Adrenal gland (tissue), 19 donors: ENCODE measurements at places on chromosomes 7 and 10. TPM values are rescaled to one million over a fixed set of nuclear protein-coding genes. Genes with fewer than 3 reads are reported as not detected.

The GDF10 gene
- polyA plus RNA-seq: 0.94 TPM

The ANKRD1 gene
- polyA plus RNA-seq: 1.5 TPM

The PTF1A gene
- polyA plus RNA-seq: not detected

The ACBD7 gene
- 0.18 TPM for polyA plus RNA-seq

The CYREN gene
- 42.3 TPM for polyA plus RNA-seq

The RBP3 gene
- not detected for polyA plus RNA-seq

The TMEM178B gene
- 0.24 TPM for polyA plus RNA-seq

The SAMD8 gene
- 6.0 TPM for polyA plus RNA-seq

The PRLHR gene
- polyA plus RNA-seq: 3.6 TPM

The PPP1R17 gene
- polyA plus RNA-seq: 0.20 TPM

The VAX1 gene
- polyA plus RNA-seq: not detected

The ANKRD61 gene
- polyA plus RNA-seq: 0.13 TPM

The ITPRID1 gene
- not detected for polyA plus RNA-seq

The RGS10 gene
- 12.4 TPM for polyA plus RNA-seq

The AMPH gene
- polyA plus RNA-seq: 1.4 TPM

The SUPV3L1 gene
- polyA plus RNA-seq: 54.8 TPM

The MYH16 gene
- polyA plus RNA-seq: 0.03 TPM

The HYCC1 gene
- polyA plus RNA-seq: 4.3 TPM

The MPP7 gene
- 1.7 TPM for polyA plus RNA-seq

The GPR26 gene
- not detected for polyA plus RNA-seq

The TFR2 gene
- polyA plus RNA-seq: 1.1 TPM

The C10orf53 gene
- not detected for polyA plus RNA-seq

The TMEM229A gene
- 1.4 TPM for polyA plus RNA-seq

The WASHC2A gene
- 25.1 TPM for polyA plus RNA-seq
